Thyroid gland (tissue), 4 donors: ENCODE measurements at places on chromosomes 11 and 22.

DNA sequence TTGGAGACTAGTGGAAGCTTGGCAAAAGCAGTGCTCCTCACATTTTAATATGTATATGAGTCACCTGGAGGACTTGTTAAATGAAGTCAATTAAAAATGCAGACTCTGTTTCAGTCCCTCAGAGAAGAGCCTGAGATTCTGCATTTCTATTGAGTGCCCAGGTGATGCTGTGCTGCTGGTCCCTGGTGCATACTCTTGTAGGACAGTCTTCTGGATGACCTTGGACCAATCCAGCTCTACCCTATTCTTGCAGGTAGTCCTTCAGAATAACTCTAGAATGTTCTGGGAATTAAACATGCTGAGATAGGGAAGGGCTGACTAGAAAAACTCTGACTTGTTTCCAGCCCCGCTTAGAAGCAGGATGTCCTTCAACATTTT lies 115.9 kb downstream of the CASP12 start:
- no peak for DNase-seq

DNA sequence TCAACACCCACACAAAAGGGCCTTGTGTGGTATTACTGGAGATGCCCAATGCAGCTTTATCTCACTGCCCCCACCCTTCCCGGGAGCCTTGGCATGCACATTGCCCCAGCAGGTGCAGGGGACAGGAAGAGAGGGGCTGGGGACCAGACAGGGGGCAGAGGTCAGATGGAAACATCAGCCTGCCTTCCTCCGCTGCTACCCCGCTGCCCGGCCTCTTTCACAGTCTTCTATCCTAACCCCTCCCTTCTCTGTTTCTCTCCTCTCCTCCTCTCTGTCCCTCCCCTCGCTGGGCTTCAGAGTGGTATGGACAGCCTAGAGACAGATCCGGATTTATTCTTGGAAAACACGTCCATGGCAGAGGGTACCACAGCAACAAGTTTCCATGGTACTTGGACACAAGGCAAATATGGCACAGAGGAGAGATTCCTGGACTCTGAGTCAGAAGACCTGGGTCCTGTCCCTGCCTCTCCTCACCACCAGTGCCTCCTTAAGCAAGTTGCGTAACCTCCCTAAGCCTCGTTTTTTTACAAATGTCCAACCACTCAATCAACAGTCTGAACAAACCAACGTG lies 8.3 kb upstream of the IGSF9B start:
- DNase-seq, result no peak

DNA sequence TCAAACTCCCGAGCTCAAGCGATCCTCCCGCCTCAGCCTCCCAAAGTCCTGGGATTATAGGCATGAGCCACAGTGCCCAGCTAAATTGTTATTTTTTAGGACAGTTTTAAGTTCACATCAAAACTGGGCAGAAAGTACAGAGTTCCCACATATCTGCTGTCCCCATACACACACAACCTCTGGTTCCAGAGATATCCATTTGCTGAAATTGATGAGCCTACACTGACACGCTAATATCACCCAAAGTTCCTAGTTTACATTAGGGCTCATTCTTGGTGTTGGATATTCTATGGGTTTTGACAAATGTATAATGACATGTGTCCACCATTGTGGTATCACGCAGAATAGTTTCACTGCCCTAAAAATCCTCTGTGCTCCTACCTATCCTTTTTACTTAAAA lies 2.7 kb upstream of the SEC14L4 start:
- no peak for DNase-seq

- DNase-seq, result peak; percentile 43
Observed at GRCh38 chr22:37601540-37602442, 6.8 kb upstream of the GGA1 start.

DNA sequence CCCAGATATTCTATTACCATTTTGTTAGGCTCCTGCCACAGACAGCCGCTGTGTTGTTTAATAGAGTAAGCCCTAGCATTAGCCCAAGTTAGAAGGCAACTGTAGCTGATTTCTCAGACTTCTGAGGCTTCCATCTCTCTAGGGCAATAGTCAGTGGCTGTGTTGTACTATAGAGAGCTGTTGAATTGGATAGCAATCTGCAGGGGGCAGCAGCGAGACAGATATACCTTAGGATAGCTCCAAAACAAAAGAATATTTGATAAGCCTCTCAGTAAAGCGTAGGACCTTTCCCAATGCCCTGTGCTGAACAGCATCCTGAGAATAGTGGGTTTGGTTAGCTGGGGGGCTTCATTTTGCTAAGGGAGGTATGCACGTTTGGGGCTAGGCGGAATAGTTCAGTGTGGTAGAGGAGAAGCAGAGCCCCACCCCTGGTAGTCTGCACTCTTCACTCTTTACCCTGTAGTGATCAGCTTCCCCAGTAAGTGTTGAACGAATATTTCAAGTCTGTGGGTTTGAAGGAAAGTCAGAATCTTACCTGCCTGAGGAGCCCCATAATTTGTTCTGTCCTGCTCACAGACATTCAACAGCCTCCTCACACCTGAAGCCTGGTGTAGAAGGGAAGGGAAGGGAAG lies 515.1 kb downstream of the INSC start:
- DNase-seq, result no peak

GRCh38 chr22:36065462-36065774 lies 36.8 kb upstream of the RBFOX2 start:
- DNase-seq, result no peak

GRCh38 chr11:119699227-119699626 lies 29.8 kb downstream of the NECTIN1 start:
- DNase-seq, result peak; percentile 11

GRCh38 chr11:63931045-63931444 lies 7.8 kb upstream of the NAA40 start:
- no peak for DNase-seq

- DNase-seq, result peak; percentile 44
Observed at GRCh38 chr11:96486890-96487611, 97.2 kb downstream of the JRKL start.

DNA sequence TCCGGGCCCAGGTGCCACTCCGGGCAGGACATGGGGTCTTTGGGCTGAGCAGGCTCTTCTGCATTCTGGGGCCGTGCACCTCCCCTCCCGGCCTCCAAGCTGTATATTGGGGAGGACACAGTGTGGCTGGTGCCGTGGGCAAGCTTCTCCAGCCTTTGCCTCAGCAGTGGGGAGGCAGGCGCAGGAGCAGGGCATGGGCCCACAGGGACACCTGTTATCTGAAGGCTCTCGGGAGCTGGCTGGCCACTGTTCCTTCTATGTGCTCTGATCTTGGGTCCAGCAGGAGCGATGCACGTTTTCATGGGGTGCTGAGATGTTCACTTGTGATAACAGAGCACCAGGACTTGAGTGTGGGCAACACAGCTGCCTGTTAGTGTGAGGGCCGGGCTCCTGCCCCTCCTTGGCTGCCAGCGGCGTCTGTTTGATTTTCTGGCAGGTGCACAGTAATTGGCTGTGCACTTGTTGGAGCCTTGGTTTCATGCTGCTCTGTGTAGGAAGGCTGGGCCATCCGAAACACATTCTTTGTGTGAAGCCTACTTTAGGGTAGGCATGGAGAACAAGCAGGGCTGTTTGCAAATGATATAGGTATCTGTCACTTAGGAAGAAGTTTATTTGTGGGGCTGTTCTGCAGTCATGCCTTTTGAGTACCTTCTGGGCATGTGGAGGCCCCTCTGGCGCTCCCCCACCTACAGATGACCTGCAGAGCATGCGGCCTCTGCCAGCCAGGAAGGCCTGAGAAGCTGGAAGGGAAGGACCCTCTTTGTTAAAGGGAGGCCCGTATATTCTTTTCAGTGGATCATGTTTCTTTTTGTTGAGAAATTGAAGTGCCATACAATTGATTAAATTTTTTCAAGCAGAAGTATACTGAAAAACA lies 201.5 kb downstream of the TBC1D22A start:
- DNase-seq, result no peak

DNA sequence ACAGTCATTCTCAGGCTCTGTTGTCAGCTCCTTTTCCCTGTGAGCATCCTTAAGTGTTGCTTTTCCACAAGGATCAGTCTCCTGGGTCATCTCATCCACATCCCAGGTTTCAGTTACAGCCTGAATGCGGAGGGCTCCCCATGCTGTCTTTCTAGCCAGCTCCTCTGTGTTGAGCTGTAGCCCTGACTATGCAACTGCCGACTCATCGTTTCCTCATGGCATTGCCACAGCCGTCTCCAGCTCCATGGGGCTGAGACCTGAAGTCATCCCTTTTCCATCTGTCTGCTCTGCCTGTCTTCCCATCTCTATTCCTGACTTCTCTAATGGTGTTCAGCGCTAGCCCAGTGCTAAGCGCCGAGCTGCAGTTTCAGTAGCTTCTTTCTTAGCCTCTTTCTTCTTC lies 11.8 kb downstream of the SAMM50 start:
- DNase-seq, result no peak

DNA sequence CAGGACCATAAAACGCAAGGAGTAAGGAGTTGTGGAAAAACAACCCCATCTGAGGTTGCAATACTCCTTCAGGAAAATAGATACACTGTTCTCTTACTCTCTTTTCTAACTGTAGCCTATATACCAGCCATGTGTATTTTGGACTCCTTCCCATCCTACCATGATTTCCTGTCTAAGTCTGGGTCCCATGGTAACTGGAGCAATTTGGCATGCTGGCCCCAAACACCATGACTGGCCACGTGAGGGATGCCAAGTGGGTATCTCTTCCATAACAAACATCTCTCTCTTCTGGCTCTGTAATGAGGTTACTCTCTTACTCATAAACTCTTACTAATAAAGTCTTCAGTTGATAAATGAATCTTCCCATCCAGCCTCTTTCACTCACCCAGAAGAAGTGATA lies 26.5 kb downstream of the ABTB2 start:
- DNase-seq, result no peak

DNA sequence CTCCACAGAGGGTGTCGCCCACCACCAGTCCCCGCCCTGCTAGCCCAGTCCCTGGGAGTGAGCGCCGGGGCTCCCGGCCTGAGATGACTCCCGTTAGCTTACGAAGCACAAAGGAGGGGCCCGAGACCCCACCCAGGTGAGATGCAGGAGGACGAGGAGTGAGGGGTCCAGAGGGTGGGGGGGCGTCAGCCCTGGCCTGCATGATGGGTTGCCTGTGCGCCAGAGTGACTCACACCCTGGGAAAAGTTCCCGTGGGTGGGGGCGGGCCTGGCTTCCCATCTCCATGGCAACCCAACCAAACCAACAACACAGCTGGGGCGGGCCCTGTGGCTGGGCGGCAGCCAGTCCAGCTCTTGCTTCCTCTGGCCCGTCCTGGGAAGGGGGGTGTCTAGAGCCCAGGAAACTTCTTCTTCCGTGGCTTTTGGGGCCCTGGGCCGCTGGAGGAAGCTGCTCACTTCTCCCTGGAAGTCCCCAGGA lies 4.5 kb downstream of the GAS2L1 start:
- DNase-seq, result peak; percentile 97

DNA sequence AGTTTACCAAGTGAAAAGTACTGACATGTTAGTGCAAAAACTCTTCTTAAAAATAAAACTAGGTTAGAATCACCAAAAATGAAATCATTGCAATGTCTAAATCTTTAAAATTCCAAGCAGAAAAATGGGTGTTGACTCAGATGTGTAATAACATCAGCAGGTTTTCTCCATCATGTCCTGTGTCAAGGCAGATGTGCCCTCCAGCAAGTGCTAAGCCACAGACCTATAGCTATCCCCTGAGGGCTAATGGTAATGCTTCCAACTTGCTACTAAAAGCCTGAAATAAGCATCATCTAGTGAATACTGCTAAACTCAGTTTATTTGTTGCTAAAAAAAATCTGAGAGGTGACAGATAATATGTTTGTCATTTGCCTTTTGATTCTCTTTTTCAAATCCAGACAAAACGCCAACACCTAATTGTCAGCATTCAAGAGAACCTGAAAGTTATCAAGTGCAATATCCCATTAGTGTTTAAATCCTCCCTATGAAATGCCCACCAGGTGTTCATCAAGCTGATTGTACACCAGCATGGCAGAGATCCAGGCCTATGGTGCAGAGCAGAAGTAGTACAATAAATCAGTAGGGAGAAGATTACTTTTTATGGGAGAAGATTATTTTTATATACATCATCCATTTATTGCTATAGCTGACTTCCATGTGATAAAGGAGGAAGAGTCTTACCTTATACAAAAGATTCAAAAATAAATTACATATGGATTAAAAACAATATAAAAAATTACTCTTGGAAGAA lies 55.1 kb upstream of the SYT9 start:
- DNase-seq, result no peak
